IPS DF 6.9 (cell line): ENCODE measurements at places on chromosomes 11 and 22.

DNA sequence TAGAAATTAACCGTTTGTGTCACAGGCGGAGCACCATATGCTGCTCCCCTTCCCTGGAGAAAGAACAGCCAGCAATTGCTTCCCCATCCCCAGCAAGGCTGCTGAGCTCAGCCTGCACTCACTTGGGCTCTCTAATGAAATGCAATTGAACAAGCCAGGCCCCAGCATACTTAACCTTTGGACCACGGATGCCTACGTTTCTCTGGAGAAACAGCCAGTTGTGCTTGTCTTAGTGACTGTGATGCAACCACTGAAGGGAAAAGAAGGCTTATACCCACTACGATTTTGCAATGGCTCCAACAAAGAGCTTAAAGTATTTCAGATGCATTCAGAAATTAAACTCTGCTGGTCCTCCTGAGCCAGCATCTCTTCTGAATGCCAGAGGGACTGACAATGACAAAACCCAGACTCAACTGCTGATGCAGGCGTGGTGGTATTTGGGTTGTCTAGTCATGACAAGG, 51.3 kb upstream of the SESN3 start:
- no peak for DNase-seq

DNA sequence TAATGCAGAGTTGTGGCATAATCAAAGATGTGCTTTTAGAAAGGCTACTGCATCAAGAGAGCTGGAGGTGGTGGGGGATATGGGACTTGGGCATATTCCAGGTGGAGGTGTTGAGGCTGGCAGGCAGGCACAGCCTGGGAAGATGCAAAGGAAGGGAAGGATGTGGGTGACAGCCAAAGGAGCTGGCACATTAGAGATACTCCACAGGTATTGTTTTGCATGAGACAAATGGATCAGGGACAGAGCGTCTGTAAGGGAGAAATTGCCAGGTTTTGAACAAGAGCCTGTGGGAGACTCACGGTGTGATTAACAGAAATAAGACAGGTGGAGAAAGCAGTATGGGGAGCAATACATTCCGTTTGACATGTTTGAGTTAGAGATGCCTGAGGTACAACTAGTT, 263.7 kb downstream of the NELL1 start:
- no peak for DNase-seq

DNA sequence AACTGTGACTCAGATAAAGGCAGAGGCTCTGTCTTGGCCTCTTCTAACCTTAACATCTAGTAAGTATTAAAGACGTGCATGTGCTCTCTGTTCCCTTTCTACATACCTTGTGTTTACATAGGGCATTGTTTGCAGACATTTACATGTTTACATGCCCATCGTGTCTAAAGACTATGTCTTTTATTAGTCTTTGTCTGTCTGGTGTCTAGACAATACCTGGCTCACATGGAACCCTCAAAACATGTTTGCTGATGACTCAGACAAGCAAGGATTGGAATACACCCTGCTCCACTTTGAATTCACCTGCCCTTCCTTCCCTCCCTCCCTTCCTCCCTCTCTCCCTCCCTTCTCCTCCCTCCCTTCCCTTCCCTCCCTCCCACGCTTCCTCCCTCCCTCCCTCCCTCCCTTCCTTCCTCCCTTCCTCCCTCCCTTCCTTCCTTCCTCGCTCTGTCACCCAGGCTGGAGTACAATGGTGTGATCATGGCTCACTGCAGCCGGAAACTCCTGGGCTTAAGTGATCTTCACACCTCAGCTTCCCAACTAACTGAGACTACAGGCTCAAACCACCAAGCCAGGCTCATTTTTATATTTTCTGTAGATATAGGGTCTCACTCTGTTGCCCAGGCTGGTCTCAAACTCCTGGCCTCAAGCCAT, 23.7 kb upstream of the SORL1-AS1 start:
- no peak for DNase-seq

- no peak for DNase-seq
These were observed 7.3 kb downstream of the HEPHL1 start for GRCh38 chr11:94028436-94028835.

- no peak for DNase-seq
These were observed 71.7 kb downstream of the TBC1D22A start for GRCh38 chr22:46834021-46834737.

- DNase-seq: no peak
These were observed 834.5 kb downstream of the FAM181B start for GRCh38 chr11:81899156-81899555.
